ENCODE measurements at places on chromosomes 6 and 20. TPM values are rescaled to one million over a fixed set of nuclear protein-coding genes. Genes with fewer than 3 reads are reported as not detected.
A peak's percentile ranks its signal among the peaks of the same experiment; 100 is the strongest.

- DNase-seq, result no peak
Observed at GRCh38 chr20:1721687-1722512, 64.3 kb upstream of the SIRPG start.

DNA sequence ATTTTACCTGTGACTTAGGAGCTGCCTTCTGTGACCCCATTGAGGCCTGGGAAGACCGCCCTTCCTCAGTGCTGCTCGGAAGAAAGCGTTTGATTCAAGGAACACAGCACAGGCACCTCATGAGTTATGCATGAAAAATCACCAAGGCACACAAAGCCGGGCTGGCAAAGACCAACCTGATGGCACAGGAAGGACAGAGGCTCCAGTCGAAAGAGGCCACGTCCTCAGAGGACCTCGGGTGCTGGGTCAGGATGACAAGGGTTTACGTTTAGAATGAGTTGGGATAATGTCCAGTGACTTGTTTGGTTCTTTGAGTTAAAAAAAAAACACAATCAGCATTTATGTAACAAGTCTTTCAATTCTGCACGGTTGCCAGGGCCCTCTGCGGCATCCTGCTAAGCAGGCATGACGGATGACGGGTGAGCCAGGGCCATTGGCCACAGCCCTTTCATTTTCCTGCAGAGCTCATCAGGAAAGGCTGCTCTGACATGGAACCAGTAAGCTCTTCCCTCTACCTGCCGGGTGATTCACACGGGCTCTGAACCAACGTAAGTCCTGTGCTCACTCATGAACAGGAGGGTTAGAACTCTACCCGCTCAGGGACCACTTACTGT, 112.8 kb downstream of the DACT2 start:
- DNase-seq, result peak; percentile 79

GRCh38 chr6:5851261-5851757, 155.4 kb downstream of the NRN1 start:
- DNase-seq, result peak; percentile 4

SPATA25 gene
- total RNA-seq, result 0.85 TPM

OPRL1 gene
- 1.5 TPM for total RNA-seq

ADGRF5 gene
- 0.70 TPM for total RNA-seq
